Adrenal gland (tissue), 19 donors: ENCODE measurements at places on chromosomes 3 and 15.

DNA sequence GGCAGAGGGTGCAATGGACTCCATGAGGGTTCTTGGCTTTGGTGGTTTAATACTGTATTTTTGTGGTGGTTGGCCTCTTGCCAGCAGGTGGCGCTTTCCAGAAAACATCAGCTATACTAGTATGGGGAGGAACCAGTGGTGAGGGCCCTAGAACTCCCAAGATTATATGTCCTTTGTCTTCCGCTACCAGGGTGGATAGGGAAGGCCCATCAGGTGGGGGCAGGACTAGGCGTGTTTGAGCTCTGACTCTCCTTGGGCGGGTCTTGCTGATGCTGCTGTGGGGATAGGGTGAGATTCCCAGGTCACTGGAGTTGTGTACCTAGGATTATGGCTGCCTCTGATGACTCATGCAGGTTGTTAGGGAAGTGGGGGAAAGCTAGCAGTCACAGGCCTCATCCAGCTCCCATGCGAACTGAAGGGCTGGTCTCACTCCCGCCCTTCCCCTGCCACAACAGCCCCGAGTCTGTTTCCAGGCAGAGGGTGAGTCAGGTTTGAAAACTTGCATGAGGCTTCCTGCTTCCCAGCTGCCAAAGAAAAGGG, 357.7 kb downstream of the OTOL1 start:
- no peak for DNase-seq

GRCh38 chr3:133863911-133864310, 31.8 kb downstream of the RAB6B start:
- DNase-seq: no peak

DNA sequence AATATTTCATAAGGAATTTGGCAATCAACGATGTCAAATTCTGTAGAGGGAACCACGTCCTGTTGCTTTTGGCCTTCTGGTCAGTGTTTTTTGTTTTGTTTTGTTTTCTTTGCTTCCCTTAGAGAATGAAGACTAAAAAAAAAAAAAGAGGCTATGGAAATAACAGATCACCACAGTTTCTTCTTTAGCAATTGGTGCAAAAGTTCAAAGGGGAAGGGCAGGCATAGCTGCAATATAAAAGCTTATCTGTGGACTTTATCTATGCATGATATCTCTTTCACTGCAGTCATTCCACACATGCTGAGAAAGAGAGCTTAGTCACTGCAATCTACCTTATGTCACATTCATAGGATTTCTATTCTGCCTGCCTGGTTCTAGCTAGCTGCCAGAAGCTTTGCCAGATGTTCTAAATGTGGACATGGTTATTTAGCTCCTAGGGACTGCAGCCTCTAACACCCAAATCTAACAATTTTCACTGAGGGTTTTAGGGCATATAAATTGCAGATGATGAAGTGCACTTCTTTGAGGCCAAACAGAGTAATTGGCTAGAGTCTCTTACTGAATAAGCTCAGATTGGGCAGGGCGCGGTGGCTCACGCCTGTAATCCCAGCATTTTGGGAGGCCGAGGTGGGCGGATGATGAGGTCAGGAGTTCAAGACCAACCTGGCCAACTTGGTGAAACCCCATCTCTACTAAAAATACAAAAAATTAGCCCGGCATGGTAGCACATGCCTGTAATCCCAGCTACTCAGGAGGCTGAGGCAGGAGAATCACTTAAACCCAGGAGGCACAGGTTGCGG, 637.2 kb downstream of the NTRK3 start:
- no peak for DNase-seq

DNA sequence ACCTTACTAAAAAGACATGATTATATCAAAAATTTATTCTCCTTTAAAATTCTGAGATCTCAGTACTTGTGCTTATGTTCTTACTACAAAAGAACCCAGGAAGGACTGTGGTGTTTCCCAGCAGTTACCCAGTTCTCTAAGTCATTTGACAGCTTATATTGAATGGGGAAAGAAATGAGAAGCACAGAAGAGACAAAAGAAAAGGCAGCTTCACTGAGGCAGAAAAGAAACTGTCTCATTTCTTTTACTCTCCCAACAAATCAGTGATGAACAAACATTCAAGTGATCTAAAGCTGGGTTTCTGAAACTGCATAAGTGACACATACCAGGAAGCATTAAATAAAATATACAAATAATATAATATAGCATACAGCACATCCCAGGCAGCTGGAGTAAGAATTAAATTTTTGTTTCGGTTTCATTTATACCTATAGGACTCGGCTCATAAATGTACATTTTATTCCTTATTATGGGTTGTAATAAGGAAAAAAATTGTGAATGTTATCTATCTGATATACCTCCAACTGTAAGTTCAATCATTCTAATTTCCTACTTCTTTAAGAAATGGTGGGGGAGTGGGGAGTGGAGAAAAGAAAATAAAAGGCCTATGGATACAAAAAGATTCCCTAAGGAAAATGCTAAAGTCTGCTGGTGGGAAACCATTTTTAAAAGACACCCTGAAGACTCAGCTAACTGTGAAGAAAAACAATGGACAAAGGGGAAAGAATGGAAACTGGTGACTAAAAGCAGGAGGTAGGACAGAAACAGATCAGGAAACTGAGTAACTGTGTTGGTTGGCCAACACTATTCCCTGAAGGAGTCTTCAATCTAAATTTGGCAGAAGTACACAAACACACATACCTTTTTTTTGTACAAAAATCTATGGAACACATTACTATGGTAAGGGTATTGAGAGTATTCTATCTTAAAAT, 156.8 kb downstream of the TBC1D5 start:
- DNase-seq: no peak

DNA sequence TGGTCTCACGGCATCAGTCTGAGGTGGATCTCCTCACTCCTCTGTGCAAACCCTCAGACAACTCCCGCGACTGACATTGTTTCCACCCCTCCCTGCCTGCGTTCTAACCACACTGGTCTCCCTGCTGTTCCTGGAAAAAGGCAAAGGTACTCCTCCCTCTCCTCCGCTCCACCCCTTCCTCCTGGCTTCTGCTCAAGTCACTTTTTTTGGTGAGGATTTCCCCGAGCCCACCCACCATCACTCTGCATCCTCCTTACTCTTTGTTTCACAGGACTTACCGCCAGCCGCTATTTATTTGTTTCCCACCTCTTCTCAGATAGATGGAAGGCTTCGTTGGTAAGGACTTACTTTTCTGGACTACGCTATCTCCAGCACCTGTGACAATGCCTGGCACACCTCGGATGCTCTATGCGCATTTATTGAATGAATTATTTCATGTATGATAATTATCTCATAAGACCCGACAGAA, 25.6 kb downstream of the PRR23E start:
- no peak for DNase-seq

- DNase-seq: no peak
Observed at GRCh38 chr3:143507735-143508580, 340.3 kb downstream of the SLC9A9 start.

GRCh38 chr3:18411541-18411940, 13.6 kb downstream of the SATB1 start:
- no peak for DNase-seq

- no peak for DNase-seq
Observed at GRCh38 chr3:49785565-49786356, 581 bp downstream of the IP6K1 start.

GRCh38 chr3:57283334-57283733, 9.2 kb downstream of the ASB14 start:
- DNase-seq: no peak

DNA sequence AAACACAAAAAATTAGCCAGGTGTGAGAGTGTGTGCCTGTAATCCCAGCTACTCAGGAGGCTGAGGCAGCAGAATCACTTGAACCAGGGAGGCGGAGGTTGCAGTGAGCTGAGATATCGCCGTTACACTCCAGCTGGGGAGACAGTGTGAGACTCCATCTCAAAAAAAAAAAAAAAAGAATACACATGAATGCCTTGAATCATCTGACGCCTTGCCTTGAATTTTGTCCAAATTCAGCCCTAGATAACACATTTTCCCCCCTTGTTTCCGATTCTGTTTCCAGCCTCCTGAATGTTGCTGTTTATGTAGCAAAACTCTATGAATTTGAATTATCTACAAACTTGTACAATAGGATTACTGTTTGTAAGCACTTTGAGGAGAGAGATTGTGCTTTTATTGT, 98.7 kb upstream of the ARL6 start:
- no peak for DNase-seq

GRCh38 chr15:41603941-41604911, 45.2 kb downstream of the TYRO3 start:
- peak; percentile 72 for DNase-seq

DNA sequence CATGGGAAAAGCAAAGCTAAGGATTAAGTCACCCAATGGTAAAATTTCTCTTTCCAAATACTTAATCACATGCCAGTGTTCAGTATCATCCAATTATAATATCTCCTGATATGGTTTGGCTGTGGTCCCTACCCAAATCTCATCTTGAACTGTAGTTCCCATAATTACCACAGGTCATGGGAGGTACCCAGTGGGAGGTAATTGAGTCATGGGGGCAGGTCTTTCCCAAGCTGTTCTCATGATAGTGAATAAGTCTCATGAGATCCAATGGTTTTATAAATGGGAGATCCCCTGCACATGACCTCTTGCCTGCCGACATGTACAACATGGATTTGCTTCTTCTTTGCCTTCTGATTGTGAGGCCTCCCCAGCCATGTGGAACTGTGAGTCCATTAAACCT, 26.1 kb upstream of the NMB start:
- no peak for DNase-seq

DNA sequence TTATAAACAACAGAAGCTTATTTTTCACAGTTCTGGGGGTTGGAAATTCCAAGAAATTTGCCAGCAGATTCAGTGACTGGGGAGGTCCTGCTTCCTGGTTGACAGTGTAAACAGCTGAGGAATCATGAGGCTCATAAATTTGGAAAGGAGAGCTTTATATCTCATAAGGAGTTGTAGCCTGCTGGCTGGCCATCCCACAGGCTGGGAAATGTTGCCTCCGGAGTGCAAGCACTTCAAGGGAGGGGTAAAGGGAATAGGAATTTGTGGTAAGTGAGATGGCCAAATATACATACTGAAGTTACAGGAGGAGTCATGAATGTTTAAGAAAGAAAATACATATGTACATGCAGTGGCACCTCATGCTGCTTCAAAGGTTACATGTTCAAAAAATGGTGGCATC, 217.2 kb upstream of the CBLB start:
- no peak for DNase-seq

DNA sequence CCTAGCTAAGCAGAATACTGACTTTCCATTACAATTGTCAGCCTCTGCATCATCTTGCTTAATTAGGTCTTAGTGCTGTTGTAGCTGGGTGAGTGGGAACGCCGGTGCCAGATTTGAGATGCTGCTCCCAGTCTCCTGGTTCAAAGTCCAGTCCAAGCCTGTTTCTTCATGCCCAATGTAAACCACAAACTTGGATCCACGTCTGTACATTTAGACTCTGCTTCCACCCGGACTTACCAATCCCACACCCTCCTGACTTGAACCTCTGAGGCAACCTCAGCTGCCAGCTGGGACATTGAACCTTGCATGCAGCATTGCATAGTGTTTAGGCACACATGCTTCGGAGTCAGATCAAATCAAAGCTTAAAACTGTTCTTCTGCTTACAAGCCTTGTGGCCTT, 43.0 kb downstream of the BCL2L10 start:
- DNase-seq: no peak

- peak; percentile 45 for DNase-seq
Observed at GRCh38 chr3:11774296-11774877, 72.3 kb downstream of the TAMM41 start.

- DNase-seq: no peak
Observed at GRCh38 chr3:71309342-71309741, 274.2 kb downstream of the FOXP1 start.

DNA sequence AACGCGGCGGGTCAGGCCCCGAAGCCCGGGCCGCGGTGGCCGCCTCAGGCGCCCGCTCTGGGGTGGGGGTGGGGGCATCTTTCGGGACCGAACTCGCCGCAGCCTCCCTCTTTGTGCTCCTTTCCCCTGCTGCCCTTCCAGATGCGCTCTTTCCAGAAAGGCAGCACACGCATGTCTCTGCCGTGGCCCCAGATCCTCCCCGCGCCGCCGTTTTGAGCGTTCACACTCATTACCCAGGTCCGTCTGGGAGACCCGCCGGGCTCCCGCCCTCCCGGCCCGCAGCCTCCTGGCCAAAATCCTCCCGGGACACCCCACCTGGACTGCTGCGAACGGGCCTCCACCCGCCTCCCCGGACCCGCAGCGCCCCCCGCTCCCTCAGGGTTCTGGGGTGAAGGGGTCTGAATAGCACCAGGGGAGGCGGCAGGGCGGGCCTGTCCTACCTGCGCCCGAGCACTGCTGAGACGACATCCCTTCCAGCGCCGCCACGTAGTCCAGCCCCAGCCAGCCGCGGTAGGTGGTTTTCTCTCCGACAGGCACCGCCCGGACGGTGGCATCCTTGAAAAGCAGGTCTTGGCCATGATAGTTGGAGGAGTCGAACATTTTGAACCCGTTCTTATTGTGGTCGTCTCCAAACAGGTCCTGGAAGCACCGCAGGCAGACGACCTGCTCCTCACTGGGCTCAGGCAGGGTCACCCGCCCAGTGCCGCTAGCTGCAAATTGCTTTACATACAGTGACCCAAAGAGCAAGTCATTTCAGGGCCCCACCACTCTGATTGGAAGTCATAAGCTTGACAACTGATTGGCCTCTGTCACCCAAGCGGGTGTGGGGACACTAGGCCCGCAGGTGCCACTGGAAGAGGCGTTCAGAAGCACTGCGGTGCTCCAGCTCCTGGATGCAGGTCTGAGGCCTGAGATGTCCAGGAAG, 25.9 kb downstream of the MELTF start:
- no peak for DNase-seq

DNA sequence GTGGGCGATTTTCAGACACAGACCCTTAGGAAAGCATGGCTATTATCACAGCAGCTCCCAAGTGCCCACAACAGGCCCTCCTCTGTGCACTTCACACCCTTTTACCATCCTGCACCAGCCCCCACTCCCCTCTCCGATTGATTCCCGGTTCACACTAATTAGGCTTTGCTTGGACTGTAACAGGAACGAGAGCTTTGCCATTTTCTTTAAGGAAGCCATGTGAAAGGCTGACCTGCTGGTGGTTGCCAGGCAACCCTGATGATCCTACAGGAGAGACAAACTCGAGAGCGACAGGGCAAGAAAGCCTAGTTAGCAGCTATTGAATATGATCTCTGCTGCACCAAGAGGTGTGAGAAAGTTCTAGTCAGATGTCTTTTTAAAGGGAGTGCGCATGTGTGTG, 28.2 kb upstream of the DET1 start:
- DNase-seq: no peak

GRCh38 chr3:182303169-182303568, 490.1 kb upstream of the ATP11B start:
- DNase-seq: no peak

DNA sequence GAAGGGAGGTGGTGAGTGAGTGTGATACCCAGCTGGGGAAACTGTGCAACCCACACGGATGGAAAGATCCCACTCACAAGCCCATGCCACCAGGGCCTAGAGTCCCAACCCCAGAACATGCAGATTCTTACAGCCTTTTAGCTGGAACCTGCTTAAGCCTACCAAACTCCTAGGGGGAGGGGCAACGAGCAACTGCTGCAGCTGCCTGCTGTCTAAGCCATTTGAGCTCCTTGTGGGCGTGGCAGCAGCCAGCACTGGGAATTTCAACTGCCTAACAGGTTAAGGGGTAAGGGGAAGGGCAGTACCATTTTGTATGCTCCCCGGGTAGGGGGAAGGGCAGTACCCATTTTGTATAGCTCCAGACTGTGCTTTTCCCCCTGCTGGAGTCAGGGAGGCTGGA, 673.2 kb upstream of the BCHE start:
- DNase-seq: no peak
